ENCODE measurements at places on chromosomes 4 and X.

DNA sequence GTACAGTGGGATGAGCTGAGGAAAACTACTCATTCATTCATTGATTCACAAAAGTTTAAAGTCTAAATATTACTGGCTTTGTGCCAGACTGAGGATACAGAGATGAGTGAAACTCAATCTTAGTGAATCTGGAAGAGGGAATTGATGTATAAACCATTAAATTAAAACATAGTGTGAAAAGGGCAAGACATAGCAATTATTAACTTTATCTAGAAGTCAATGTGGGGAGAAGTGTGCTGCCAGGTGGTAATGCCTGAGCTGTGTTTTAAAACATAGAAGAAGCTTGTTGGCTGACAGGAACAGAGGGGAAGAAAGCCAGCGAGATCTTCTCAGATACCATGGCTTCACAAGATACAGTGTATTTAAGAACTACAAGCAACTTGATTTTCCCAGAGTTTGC lies 153.4 kb downstream of the BMPR1B start:
- no peak for DNase-seq

DNA sequence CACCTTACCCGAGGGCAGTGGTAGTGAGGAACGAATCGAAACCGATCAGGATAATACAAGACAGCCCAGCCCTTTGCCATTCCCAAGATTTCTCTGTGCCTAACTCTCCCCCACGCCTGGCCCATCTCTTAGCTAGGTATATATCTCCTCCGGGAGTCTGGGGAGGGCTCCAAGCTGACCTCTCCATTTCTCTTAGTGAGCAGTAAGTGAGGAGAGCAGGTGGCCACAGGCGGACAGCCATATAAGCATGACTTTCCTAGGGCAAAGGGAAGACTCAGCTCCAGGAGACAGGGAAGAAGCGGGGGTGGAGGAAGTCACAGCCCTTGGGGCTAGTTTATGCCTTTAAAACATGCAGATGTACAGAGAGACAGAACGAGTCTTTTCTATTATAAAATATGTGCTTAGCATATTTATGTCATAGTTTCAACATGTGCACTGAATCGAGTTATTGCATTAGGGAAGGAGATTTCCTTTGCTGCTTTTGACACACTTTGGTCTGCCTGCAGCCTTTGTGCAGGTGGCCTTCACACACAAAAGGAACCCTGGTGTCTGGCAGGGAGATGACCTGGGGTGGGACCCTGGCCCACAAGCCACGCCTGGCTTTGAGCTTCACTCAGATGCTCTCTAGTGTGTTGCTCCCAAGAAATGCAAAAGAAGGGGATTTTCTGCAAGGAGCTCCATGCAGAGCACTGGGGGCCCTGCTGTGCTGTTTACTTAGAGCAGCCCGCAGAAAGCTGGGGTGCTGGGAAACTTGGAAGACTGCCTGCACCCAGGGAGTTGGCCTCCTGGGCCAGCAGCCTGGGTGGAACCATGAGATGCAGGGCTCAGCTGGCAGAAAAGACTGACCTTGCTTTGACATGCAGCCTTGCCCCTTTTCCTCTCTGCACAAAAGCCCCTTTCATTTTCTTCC lies 613.3 kb downstream of the BCOR start:
- no peak for DNase-seq

- no peak for DNase-seq
These were observed 30.1 kb upstream of the JAKMIP1 start for GRCh38 chr4:6230502-6230785.

DNA sequence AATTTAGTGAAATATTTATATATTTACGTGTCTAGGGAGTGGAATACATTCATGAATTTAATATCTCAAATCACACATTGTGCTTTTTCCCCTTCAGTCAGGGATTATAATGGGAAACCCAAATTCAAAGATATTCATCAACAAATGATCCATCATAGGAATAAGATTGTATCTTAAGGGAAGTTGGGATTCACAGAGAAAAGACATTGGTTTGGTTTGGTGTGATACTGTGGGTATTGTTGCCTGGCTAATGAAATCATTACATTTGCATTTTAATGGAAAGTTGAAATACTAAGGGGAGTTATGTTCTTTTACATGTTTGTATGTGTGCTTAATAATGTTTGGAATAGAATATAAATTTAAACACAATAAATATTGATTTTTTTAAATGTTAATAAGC lies 1.7 kb downstream of the TET2 start:
- DNase-seq: no peak

GRCh38 chr4:15657366-15657765 lies 2.2 kb upstream of the FBXL5 start:
- no peak for DNase-seq

DNA sequence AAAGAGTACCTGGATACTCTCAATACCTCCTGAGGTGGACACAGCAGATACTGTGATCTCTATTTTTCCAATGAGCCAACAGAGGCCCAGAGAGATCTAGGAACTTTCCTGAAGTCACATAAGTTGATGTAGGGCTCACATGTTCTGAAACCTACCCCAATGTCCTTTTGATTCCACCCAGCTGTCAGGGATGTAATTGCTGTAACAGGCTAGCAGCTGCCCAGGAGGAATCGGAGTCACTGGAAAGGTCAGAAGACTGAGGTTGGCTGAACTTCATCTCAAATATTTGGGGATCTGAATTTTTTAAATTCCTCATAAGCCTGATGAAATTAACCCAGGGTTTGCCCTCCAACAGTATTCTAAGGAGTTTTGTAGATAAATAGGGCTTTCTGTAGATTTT lies 52.5 kb upstream of the PROM1 start:
- DNase-seq: no peak

- no peak for DNase-seq
These were observed 37.3 kb downstream of the ARHGAP6 start for GRCh38 chrX:11628399-11628798.

DNA sequence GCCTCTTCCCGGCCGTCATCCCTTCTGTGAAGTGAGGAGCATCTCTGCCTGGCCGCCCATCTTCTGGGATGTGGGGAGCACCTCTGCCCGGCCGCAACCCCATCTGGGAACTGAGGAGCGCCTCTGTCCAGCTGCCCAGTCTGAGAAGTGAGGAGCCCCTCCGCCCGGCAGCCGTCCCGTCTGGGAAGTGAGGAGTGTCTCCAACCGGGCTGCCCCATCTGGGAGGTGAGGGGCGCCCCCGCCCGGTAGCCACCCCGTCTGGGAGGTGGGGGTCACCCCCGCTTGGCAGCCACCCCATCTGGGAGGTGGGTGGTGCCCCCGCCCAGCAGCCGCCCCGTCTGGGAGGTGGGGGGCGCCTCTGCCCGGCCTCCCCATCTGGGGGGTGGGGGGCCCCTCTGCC lies 142.3 kb downstream of the LAS1L start:
- DNase-seq: no peak

GRCh38 chr4:176287546-176287945 lies 18.5 kb upstream of the ASB5 start:
- no peak for DNase-seq

- no peak for DNase-seq
These were observed 129.4 kb upstream of the TENM3 start for GRCh38 chr4:182113779-182114178.

DNA sequence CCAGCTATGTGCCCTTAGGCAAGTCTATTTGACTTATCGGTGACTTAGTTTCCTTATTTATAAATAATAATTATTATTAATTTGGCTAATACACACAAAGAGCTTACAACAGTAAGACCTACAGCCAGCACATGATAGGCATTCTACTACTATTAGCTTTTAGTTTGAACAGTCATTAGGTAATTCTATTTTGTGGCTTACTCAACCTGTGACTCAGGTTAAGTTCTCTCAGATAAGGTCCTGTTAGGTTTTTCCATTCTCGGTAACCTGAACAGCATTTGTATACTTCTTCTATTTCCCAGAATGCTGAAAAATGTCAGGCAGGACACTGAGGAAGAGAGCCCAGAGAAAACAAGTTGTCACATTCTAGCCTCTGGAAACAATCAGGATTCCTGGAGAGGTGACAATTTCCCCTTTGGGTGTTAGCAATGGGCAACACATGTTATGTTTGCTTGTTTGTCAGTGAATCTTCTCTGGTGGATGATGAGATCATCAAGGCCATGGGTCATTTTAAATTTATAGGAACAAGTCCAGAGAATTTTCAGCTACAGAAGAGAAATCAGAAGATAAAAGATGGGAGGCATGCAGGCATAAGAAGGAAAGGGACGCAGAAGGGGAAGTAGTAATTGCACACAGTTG lies 2144.7 kb downstream of the PCDH7 start:
- DNase-seq: no peak

DNA sequence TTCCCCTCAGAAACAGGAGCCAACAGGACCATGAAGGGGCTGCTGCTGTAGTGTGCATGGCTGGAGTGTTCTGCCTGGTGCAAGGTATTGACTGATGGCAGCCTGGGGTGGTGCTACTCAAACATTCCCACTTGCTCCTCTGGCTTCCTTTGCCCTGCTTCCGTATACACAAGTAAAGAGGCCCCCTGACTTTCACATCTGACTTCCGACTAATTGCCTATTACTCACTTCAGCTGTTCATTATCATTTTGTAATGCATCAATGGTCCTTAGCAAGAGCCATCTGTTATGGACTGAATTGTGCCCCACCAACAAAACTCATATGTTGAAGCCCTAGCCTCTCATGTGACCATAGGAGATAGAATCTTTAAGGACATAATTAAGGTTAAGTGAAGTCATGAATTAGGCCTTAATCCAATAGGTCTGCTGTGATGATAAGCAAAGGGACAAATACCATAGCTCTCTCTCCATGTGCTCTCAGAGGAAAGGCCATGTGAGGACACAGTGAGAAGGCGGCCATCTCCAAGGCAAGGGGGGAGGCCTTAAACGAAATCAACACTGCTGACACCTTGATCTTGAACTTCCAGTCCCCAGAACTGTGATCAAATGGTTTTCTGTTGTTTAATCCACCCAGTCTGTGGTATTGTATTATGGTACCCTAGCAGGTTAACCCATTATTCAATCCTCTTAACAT lies 122.5 kb upstream of the CLNK start:
- no peak for DNase-seq

GRCh38 chr4:128359422-128359821 lies 71.8 kb upstream of the PGRMC2 start:
- DNase-seq: no peak

DNA sequence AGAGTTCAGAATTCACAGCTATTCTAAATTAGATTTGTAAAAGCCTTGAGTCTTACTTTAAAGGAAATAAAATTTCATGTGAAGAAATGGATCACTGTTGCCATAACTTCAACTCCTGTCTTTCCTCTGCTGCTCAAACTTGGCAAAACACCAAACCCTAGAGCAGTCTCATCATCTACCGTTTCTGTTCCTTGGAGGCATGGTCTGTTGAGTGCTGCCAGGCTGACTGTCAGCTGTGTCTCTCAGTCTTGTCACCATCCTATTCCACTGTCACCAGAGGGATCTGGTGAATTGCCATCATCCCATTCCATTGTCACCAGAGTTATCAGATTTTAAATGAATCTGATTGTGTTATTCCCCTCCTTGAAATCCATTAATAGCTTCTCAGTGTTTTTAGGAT lies 55.6 kb downstream of the STIM2 start:
- DNase-seq: no peak

- DNase-seq: no peak
These were observed 39.7 kb downstream of the MSN start for GRCh38 chrX:65707151-65707550.

GRCh38 chrX:15492469-15492868 lies 664 bp downstream of the PIR start:
- no peak for DNase-seq

- DNase-seq: no peak
These were observed 68.5 kb upstream of the MAP9 start for GRCh38 chr4:155445306-155445705.

- DNase-seq: no peak
These were observed 23.8 kb downstream of the SMIM20 start for GRCh38 chr4:25937801-25938200.

DNA sequence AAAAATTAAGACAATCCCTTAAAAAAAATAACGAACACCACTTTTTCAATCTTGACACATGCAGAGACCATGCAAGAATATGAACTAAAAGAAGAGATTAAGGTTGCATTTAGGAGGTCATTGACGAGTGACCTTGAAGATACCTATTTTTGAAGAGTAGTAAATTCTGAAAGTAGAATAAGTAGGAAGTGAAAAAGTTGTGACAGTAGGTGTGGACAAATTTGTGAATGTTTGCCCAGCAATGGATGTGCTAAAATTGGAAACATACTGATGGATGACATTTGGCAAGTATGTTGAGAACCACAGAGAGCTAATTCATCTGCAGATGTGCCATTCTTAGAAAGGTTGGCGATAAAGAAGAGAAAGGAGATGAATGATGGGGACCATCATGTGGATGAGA lies 213.7 kb upstream of the VCX3A start:
- DNase-seq: no peak

DNA sequence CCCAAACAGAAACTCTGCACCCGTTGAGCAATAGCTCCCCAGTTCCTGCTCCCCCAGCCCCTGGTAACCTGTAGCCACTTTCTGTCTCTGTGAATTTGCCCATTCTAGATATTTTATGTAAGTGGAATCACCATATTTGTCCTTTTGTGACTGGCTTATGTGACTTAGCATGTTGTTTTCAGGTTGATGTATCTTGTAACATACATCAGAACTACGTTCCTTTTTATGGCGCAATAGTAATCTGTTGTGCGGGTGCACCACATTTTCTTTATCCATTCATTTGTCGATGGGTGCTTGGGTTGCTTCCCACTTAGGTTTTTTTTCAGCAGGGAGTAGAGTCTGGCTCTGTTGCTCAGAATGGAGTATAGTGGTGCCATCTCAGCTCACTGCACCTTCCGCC lies 6.6 kb upstream of the PDZD4 start:
- DNase-seq: no peak

DNA sequence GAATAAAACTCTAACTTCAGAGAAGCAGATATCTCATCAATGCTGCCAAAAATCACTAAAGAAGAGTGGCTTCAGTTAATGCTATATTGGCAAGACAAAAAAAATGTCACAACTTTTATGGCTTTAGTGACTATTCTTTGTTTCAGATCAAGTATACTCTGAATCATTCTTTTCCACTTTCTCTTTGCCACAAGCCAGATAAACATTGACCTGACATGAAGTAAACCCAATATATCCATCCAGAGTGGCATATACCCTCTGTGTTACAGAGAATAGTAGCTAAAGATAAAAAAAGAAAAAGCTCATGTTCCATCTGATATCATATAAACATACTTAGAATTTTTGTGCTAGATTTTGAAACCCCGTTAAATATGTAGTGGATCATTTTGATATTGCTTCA lies 206.7 kb upstream of the CNKSR2 start:
- no peak for DNase-seq

Measured in lower leg skin (tissue), 4 donors.